ENCODE measurements at places on chromosomes 4 and X.
A peak's percentile ranks its signal among the peaks of the same experiment; 100 is the strongest.

DNA sequence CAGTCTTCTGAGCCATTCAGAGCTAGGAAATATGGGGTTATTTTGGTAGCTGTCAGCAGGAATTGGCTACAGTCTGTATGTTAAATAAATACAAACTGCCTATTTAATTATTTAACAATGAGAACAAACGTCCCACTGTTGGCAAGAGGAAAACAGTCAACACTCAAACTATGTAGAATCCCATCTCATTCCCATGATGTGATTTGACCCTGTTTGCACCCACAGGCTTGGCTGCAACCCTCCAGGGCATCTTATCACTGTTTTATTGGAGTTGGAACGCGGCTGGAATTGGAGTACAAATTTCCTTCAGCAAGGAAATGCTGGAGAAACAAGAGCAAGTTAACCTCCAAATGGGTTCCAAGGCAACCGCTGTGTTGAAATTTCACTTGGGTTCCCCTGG is 124.0 kb downstream of the KIT start:
- DNase-seq: peak; percentile 41

DNA sequence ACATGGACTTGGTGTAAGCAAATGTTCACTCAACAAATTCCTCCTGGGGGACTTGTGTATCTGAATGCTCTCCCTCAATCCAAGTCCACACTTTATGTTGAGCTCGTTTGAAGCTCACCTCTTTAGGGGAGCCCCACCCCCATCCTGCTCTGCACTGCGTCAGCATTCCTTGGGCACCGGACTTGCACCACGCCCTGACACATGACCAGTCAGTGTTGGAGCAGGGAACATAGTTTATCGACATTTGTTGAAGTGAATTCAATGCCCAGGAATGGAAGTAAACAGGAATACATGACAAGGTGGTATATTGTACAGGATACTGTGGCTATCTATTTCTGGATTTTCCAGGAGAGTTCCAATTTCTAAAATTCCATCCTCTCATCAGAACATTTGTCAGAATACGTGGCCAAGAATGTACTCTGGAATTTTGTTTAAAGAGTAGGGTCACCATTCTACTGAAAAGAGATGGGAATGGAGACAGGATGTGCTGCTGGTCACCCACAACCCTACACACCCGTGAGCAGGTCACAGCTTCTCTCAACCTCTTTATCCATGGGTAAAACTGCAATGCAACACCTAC is 60.0 kb upstream of the LNX1 start:
- DNase-seq: peak; percentile 73

GRCh38 chrX:130295519-130296296 is 27.0 kb upstream of the ZNF280C start:
- no peak for DNase-seq

- no peak for DNase-seq
Measured at GRCh38 chr4:6881908-6882307, 27.7 kb upstream of the TBC1D14 start.

DNA sequence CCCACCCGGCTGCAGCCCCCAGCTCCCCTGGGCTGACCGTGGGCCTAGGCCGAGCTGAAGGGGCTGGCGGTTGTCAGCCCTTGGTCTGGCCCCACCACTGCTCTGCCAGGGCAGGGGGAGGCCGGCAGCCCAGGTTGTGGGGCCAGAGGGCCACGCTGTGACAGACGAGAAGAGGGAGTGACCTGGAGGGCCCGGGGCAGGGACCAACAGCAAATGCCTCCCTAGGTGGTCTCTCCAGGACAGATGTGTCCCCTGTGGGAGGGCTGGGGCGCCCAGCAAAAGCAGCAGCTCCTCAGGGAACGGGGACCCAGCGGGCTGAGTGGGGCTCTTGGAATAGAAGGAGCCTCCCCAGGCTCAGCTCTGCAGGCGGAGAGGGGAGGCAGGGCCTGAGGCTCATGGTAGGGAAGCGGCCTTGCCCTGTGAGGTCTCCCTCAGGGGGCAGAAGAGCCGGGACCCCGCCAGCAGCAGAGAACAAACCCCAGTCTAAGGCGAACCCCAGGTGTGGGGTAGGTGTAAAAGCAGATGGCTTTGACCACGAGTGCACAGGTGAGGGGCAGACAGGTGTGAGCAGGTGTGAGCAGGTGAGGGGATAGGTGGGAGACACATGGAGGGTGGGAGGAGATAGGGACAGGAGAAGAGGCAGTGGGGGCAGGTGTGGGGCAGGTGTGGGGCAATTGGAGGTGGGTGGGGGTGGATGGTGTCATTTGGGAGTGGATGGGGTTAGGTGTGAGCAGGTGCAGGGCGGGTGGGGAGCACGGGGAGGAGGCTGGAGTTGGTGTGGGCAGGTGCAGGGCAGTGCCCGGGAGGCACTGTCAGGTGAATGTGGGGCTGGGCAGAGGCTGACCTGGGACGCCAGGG is 34.1 kb upstream of the SPON2 start:
- no peak for DNase-seq

GRCh38 chrX:13763489-13763888 is 28.9 kb downstream of the OFD1 start:
- no peak for DNase-seq

- DNase-seq: no peak
Measured at GRCh38 chrX:69493193-69493592, 10.9 kb upstream of the NALF2 start.

- DNase-seq: no peak
Measured at GRCh38 chr4:11548597-11549082, 119.9 kb upstream of the HS3ST1 start.

DNA sequence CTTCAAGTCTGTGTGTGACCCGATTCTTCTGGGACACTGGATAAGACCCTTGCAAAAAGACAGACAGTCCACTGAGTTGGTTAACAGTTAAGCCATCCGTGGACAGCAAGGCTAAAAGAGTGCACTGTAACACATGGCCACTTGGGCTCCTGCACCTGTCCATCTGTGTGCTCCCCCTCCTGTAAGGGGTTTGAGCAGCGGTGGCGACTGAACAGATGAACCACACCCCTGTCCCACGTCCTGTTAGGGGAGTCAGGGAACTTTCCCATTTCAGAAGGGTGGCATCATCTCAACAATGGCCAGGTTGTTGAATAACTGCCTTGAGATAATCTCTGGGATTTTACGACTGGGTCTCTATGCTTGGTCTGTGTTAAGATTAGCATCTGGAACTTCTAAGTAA is 178.6 kb downstream of the GRXCR1 start:
- no peak for DNase-seq

- DNase-seq: no peak
Measured at GRCh38 chr4:38902695-38903094, 35.1 kb downstream of the FAM114A1 start.

DNA sequence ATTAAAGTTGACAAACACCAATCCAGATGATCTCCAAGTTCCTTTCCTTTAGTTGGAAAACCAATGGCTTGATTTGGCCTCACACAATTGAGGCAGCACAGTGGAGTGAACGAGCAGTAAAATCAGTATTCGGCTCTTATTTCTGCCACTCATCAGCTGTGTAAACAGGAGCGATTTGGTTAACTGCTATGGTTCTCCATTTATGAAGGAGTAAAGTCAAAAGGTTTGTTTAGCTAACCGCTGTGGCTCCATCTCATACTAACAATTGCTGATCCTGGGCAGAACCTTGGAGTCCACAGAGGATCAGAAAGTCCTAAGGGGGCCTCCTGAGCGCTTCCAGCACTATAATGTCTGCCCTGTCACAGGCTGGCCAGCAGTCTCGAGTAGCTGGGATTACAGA is 54.5 kb upstream of the EXOC1L start:
- no peak for DNase-seq

DNA sequence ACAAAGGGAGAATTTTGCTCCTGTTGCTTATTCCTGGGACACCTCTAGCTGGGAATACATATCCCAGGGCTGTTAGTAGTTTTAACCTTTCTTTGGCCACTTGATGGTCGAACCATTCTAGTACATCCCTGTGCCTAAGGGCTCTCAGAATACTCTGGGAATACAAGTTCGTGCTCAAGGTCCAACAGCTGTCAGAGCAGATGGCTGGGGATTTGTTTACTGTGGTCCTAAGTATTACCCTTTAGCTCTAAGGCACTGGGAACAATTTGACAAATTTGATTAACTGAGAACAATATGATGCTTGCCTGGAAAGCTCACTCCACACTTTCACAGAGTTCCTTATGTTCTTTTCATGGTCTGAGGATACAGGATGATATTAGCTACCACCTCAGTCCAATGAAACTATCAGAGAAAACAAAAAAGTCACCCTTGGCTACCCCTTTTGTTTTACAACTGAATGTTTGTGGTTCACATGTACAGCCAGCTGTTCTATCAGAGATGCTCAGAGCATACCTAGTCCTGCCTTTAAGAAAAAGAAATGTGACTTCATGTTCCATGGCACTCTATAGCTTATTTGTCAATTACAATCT is 47.4 kb upstream of the PHOX2B start:
- no peak for DNase-seq

DNA sequence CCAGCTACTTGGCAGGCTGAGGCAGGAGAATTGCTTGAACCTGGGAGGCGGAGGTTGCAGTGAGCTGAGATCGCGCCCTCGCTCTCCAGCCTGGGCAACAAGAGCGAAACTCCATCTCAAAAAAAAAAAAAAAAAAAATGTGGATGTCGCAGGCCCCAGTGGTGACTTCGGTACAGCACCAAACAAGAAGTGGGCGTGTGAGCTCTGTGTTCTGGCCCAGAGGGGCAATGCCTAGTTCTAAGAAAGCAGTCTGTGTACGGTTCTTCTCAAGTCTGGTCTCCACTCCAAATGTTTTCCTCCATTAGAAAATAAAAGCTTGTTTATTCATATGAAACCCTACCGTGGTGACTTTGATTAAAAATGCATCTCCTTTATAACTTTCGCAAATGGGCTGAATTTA is 92.0 kb upstream of the DDX3X start:
- no peak for DNase-seq

DNA sequence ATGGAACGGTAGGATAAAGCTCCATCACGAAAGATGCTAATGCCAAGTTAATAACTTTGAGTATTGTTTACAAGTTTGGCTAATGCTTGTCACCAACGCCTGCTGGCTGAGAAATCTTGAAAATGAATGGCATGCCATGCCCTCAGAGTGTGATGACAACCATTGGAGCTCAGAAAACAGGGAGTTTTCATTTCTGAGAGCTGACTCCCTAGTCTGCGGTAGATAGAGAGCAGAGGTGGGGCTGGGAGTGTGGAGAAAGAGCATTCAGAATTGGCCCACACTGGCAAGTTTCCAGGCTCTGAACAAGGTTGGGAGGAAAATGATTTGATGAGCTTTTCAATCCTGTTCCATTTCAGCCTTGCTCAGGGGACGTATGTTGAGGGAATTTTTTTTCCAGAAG is 183.9 kb downstream of the CPEB2 start:
- DNase-seq: peak; percentile 47
